ENCODE measurements at places on chromosomes 3 and 15. TPM values are rescaled to one million over a fixed set of nuclear protein-coding genes. Genes with fewer than 3 reads are reported as not detected.
A peak's percentile ranks its signal among the peaks of the same experiment; 100 is the strongest.

DNA sequence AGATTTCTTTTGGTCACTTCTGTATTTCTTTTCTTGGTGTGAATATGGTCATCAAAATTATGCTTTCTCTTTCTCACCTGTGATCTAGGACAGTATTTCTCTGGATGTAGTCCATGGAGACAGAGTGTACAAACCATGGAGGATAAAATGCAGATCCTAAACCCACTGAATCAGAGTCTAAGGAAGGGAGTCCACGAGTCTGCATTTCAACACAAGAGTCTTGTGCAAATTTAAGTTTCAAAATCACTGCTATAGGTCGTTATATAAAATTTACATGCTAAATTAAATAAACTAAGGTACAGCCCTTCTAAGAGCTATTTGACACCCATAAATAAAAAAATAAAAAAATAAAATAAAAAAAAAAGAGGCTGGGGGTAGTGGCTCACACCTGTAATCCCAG is 17.3 kb upstream of the UBE2E2 start:
- no peak overlapping the region for H3K27ac ChIP-seq
- no peaks in the 10 kb centered on the region for H3K4me1 ChIP-seq
- DNase-seq: no peak
- no peaks in the 10 kb centered on the region for H3K27me3 ChIP-seq

The ILDR1 gene
- total RNA-seq: 5.9 TPM

The SV2B gene
- 2.2 TPM for total RNA-seq

- DNase-seq: no peak
- H3K4me1 ChIP-seq: no peaks in the 10 kb centered on the region
- H3K27ac ChIP-seq: no peak overlapping the region
- H3K4me3 ChIP-seq: no peak overlapping the region
Observed at GRCh38 chr15:46960581-46960980, 756.7 kb upstream of the SEMA6D start.

DNA sequence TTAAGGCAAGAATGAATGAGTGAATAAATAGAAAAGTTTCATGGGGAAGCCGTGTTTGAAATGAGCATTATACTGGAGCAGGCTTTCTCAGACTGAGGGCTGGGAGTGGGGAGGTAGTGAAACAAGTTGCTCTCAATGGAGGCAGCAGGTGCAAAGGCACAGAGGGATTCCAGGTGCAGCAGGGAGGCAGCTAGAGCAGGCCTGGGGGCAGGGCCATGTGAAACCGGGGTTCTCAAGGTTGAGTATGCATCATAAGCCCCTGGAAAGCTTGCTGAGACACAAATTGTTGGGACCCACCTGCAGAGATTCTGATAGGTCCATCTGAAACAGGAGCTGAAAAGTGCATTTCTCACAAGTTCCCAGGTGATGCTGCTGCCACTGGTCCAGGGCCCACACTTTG is 45.3 kb downstream of the BFSP2 start:
- H3K27ac ChIP-seq: no peak overlapping the region
- no peaks in the 10 kb centered on the region for H3K27me3 ChIP-seq
- no peaks in the 10 kb centered on the region for H3K4me1 ChIP-seq
- no peak overlapping the region for H3K4me3 ChIP-seq

- H3K27ac ChIP-seq: peak overlapping the region; percentile 27
- H3K36me3 ChIP-seq: no peaks in the 10 kb centered on the region
- H3K4me1 ChIP-seq: no peaks in the 10 kb centered on the region
- H3K4me3 ChIP-seq: no peak overlapping the region
- H3K27me3 ChIP-seq: no peaks in the 10 kb centered on the region
Observed at GRCh38 chr3:177212278-177212610, 15.0 kb upstream of the TBL1XR1 start.

DNA sequence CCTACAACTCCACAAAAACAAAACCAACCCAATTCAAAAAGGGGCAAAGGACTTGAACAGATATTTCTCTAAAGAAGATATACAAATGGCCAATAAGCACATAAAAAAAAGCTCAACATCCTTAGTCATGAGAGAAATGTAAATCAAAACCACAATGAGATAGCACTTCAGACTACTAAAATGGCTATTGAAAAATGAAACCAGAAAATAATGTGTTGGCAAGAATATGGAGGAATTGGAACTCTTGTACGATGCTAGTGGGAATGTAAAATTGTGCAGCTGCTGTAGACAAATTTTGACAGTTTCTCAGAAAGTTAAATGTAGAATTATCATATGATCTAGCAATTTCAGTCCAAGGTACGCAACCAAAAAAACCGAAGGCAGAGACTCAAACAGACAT is 29.0 kb downstream of the KY start:
- no peak overlapping the region for H3K27ac ChIP-seq
- DNase-seq: no peak
- no peaks in the 10 kb centered on the region for H3K4me1 ChIP-seq
- H3K4me3 ChIP-seq: no peak overlapping the region
- no peaks in the 10 kb centered on the region for H3K36me3 ChIP-seq

- no peak for DNase-seq
- H3K4me1 ChIP-seq: peaks cover 10% of the 10 kb centered on the region
- H3K27me3 ChIP-seq: no peaks in the 10 kb centered on the region
- H3K4me3 ChIP-seq: no peak overlapping the region
- no peaks in the 10 kb centered on the region for H3K36me3 ChIP-seq
Observed at GRCh38 chr15:31214158-31214863, 112.3 kb upstream of the KLF13 start.

DNA sequence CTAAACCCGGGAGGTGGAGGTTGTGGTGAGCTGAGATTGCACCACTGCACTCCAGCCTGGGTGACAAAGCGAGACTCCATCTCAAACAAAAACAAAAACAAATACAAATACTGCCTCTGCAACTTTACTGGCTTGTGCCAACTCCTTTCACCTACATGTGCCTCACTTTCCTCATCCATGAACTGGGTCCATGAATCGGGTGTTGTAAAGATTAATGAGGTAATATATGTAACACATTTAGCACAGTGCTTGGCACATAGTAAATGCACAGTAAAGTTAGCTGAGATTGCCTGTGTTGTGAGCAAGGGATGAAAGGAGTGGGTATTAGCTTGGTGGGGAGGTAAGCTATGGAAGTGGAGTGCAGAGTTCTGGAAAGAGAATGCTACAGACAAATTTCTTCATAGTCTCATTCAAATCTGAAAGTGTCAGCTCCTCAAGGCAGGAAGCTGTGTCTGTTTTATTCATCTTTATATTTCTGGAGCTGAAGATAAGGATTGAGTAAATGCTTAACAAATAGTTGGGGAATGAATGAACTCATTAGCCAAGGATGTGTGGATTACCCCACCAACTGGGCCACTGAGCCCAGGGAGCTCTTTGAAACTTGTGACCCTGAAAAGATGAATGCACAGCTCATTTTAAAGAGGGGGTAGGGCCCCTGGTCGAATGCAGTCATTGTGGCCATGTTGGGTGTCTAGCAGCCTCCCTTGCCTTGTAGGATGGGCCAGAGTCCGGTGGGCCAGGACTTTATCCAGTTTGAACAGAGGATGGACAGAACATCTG is 7.7 kb upstream of the CDCP1 start:
- H3K4me1 ChIP-seq: no peaks in the 10 kb centered on the region
- no peak for DNase-seq
- no peaks in the 10 kb centered on the region for H3K27me3 ChIP-seq

GRCh38 chr15:34039790-34040113 is 748 bp upstream of the AVEN start:
- peak overlapping the region; percentile 90 for H3K27ac ChIP-seq
- no peaks in the 10 kb centered on the region for H3K27me3 ChIP-seq
- no peak overlapping the region for H3K4me3 ChIP-seq
- no peaks in the 10 kb centered on the region for H3K4me1 ChIP-seq
- DNase-seq: no peak

DNA sequence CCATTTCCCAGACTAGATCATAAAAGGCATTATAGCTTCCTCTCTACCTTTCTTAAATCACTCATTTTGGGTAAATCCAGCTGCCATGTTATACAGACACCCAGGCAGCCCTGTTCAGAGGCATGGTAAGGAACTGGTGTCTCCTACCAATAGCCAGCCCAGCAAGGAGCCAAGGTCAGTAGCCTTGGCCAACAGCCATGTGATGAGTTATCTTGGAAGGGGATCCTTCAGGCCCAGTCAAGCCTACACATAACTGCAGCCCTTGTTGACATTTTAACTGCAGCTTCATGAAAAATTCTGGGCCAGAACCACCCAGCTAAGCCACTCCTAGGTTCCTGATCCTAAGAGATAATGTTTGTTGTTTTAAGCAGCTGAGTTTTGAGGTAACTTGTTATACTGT is 29.0 kb upstream of the ZMAT3 start:
- H3K36me3 ChIP-seq: no peaks in the 10 kb centered on the region
- no peaks in the 10 kb centered on the region for H3K27me3 ChIP-seq
- no peaks in the 10 kb centered on the region for H3K4me1 ChIP-seq
- H3K4me3 ChIP-seq: no peak overlapping the region
- no peak overlapping the region for H3K27ac ChIP-seq

GRCh38 chr3:13218541-13218908 is 145.3 kb upstream of the IQSEC1 start:
- H3K4me1 ChIP-seq: no peaks in the 10 kb centered on the region
- H3K4me3 ChIP-seq: no peak overlapping the region
- DNase-seq: no peak
- no peaks in the 10 kb centered on the region for H3K27me3 ChIP-seq
- H3K27ac ChIP-seq: no peak overlapping the region
- no peaks in the 10 kb centered on the region for H3K36me3 ChIP-seq

DNA sequence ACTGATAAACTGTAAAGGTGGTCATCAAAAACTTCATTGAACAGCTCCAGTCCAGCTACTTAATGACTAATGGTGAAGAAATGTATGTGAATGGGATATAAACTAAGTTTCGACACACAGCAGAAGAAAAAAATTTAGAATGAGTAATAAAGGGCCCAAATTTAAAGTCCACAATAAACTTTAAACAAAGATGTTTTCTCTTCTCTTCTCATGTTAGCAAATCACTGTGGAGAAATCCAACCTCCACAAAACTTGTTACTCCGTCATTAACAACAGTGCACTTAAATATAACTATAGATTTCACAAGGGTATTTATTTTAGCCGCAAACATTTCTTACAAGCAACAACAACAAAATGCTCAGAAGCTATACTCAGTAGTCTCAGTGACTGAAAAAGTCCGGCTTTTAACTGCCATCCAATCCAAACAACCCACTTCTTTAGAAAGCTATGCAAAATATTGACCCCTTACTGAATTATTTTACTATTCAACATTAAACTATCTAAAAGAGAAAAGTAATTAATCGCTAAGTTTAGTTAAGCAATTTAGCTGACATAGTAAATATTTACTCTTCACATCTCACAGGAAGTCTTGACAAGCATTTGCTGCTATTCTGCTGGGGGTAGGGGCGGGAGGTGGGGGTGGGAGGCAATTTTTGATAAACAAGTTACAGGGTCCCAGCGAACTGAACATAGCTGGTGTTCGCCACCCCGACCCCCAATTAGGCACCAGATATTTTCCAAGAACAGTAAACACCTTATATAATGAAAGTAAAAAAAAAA is 2.4 kb downstream of the IGF2BP2 start:
- DNase-seq: no peak
- no peaks in the 10 kb centered on the region for H3K27me3 ChIP-seq

DNA sequence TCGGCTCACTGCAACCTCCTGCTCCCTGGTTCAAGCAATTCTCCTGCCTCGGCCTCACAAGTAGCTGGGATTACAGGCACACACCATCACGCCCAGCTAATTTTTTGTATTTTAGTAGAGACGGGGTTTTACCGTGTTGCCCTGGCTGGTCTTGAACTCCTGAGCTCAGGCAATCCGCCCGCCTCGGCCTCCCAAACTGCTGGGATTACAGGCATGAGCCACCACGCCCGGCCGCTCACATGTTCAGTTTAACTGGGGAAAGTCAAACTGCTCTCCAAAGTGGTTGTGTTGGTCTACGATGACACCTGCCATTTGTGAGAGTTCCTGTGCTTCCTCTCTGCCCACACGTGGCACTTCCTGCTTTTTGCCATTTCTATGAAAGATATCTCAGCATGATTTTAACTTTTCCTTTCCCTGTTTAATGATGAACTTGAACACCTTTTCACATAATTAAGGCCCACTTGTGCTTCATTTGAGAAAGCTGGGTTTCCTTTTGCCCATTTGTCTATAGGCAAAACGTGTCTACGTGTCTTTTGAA is 877 bp upstream of the GP5 start:
- no peaks in the 10 kb centered on the region for H3K4me1 ChIP-seq
- H3K4me3 ChIP-seq: no peak overlapping the region
- DNase-seq: no peak

DNA sequence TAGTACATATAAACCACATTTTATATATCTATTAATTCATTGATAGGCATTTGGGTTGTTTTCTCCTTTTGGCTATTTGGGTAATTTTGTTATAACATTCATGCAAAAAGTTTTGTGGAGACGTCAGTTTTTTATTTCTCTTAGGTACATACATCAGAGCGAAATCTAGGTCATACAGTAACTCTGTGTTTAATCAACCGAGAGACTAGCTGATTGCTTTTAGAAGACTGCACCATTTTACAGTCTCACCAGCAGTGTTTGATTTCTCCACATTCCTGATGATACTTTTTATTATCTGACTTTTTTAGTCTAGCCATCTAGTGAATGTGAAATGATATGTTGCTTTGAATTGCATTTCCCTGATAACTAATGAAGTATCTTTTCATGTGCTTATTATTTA is 1019.3 kb downstream of the NSUN3 start:
- H3K4me3 ChIP-seq: no peak overlapping the region
- H3K36me3 ChIP-seq: no peaks in the 10 kb centered on the region
- H3K27me3 ChIP-seq: no peaks in the 10 kb centered on the region
- H3K27ac ChIP-seq: no peak overlapping the region
- no peaks in the 10 kb centered on the region for H3K4me1 ChIP-seq

The HCN4 gene
- not detected for total RNA-seq

The TMEM266 gene
- total RNA-seq: 0.29 TPM

DNA sequence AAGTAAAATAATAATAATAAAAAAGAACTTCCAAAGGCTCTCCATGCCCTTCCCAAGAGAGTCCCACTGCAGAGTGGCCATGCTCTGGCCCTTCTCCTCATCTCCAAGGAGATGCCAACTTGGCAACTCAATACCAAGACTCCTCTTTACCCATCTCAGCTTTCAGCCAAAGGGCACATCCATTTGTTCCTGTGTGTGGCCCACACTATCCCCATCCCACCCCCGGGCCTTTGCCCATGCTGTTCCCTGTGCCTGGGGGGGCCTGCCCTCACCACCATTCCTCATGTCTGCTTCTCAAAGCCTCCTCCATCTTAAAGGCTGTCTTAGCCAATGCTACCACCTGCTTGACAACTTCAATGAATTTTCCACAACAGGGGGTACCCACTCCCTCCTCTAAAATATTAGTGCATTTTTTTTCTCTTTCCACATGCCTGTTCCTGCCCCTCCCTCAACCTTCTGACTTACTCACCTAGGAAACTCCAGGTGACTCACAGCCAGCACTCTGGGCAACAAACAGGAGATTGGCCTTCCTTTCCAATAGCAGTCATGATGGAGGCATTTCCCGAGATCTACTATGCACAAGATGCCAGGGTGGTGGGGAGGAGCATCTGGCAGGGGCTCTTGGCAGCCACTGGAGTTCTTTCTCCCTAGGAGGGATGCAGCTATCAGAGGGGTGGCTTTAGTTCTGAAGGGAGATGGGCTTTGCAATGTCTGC is 109.4 kb upstream of the SMAD3 start:
- no peaks in the 10 kb centered on the region for H3K27me3 ChIP-seq
- no peak overlapping the region for H3K27ac ChIP-seq
- no peak overlapping the region for H3K4me3 ChIP-seq
- DNase-seq: no peak
- H3K4me1 ChIP-seq: no peaks in the 10 kb centered on the region

All from breast epithelium (tissue), 4 donors.